ENCODE measurements at places on chromosomes 2 and 18. TPM values are rescaled to one million over a fixed set of nuclear protein-coding genes. Genes with fewer than 3 reads are reported as not detected.

The YES1 gene
- 70.2 TPM for total RNA-seq

The RAB6C gene
- 0.11 TPM for total RNA-seq

The GRHL1 gene
- total RNA-seq: 15.9 TPM

The FRZB gene
- total RNA-seq: 3.7 TPM

The SESTD1 gene
- total RNA-seq: 81.0 TPM

The TGIF1 gene
- total RNA-seq: 82.6 TPM

The TSHZ1 gene
- 10.3 TPM for total RNA-seq

The SIGLEC15 gene
- total RNA-seq: 2.3 TPM

The CDK15 gene
- 3.7 TPM for total RNA-seq

The KLF11 gene
- 17.7 TPM for total RNA-seq

The EFEMP1 gene
- total RNA-seq: 146 TPM

The PSD4 gene
- 9.7 TPM for total RNA-seq

The AMER3 gene
- 0.42 TPM for total RNA-seq

The PCARE gene
- 0.16 TPM for total RNA-seq

The DSG2 gene
- total RNA-seq: 44.1 TPM

The ITGA6 gene
- 171 TPM for total RNA-seq

The HMSD gene
- total RNA-seq: 0.11 TPM

The CTAGE1 gene
- total RNA-seq: not detected

The ANKRD30BL gene
- 0.26 TPM for total RNA-seq

The PLEKHM3 gene
- 30.1 TPM for total RNA-seq

The PDE1A gene
- total RNA-seq: 49.9 TPM

The CTNNA2 gene
- 14.0 TPM for total RNA-seq

The ZNF804A gene
- 4.3 TPM for total RNA-seq

The RNF144A gene
- 28.5 TPM for total RNA-seq

The ADAM17 gene
- 40.0 TPM for total RNA-seq

The REG3G gene
- total RNA-seq: not detected

The RAB31 gene
- total RNA-seq: 37.1 TPM

The PLCD4 gene
- 6.7 TPM for total RNA-seq

Measured in urinary bladder (tissue), 4 donors.